Activated gamma-delta T cell treated with anti-CD3 and anti-CD28 coated beads, Interleukin-2, amount 50 U/mL, for 16 hours (primary cell): ENCODE measurements at places on chromosomes 4 and X.

- no peak for DNase-seq
Measured at GRCh38 chr4:14560577-14560976, 441.7 kb upstream of the CPEB2 start.

DNA sequence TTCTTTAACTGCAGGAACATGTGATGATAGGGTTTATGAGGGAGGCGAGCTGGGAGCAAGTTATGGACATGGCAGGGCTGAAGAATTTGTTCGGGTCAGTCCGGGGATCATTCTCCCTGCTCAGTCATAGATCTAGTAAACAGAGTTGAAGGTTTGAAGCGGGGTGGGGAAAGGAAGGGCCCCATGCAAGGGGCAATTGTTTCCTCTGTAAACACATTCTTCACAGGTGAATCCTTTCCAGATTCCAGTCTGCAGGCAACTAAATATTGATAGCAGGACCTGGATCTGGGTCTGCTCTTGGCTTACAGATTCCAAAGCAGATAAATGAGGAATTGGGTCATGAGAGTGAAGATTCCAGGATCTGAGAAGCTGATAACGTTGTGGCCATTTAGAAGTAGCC, 44.3 kb upstream of the ARHGAP24 start:
- no peak for DNase-seq

GRCh38 chr4:5710961-5711478, at the start of gene EVC:
TSS of gene EVC (plus strand) at chr4:5711201. CDS start at chr4:5711381, 180 bp downstream.
- no peak for DNase-seq

DNA sequence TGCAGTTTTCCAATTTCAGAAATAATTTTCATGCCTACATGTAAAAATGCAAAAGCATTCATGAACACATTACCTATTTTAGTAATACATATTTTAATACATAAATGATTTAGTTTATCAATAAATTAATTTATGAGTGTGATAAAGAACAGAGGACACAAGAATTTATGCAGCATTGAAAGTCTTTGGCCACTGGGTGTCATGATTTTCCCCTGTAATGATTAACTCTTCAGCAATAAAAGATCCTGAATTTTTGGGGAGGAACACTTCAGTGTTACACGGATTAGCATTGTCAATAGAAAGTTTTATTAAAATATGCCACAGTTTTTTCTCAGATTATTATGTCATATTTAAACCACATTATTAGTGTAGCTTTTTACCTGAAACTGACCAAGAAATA, 8.6 kb upstream of the VCX2 start:
- no peak for DNase-seq

GRCh38 chrX:15014281-15014680, 141.1 kb downstream of the MOSPD2 start:
- DNase-seq = no peak

DNA sequence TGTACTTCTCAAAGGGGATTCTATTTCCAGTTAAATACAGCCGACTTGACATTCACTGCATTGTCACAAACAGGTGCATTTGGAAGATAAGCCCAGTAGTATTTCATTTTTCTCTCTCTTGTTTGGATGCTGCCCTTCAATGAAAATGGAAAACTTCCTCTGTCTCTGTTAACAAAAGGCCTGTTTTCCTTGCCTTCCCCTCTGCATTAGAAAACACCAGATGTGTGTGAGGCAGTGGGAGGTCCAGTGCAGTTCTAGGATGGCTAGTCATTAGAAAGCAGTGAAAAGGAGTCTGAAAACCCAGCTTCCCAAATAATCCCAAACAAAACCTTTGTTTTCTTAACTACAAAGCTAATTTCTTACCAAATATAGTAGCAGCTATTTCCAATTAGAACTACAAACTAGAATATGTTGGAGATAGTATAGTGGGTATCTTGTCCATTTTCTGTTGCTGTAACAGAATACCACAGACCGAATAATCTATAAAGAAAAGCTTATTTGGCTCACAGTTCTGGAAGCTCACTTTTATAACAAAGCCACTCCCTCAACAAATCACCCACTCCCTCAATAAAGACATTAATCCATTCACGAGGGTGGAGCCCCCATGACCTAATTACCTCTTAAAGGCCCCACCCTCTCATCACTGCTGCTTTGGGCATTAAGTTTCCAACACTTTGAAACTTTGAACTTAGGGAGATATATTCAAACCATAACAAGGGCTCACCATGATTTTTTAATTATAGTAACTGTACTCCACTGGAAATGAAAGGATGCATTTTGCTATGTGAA, 452.1 kb upstream of the RPS6KA3 start:
- DNase-seq = no peak

DNA sequence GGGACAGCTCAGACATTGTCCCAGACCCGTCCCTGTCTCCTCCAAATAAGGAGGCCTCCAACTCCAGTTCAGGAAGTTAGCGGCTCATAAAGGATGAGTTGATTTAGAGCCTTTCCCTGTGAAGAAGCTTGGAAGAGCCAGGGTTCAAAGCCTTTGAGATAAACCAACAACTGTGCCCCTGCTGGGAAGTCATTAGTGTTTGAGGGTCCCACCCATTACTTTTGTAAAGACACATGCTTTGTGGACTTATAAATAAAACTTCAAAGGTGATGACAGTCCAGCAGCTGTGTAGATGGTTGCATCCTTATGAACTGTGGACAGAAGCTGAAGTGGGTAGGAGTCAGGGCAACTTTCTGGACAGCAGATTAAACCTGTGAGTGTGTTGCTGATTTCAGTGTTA, 86.0 kb upstream of the PGRMC2 start:
- no peak for DNase-seq
